ENCODE measurements at places on chromosomes 13 and 19.

GRCh38 chr19:28737021-28737895 lies 475.7 kb downstream of the UQCRFS1 start:
- DNase-seq: peak; percentile 14

DNA sequence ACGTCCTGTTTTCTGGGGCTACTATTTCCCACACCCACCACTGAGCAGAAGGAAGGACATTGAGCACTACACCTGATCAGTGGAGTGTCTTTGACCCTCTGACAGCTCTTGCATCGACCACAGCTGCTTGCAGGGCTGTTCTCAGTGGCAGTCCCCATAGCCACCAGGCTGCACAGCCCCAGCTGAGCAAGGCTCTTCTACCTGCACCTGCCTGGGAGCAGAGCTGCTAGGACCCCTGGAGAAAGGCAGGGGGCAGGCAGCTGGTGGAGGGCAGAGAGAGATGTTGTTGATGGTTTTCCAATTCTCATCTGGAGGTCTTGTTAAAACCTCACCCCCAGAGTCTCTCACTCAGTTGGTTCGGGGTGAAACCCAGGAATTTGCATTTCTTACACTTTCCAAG lies 361.8 kb upstream of the ZNF507 start:
- no peak for DNase-seq

- DNase-seq: no peak
Measured at GRCh38 chr13:91308299-91308698, 39.2 kb upstream of the MIR17HG start.

DNA sequence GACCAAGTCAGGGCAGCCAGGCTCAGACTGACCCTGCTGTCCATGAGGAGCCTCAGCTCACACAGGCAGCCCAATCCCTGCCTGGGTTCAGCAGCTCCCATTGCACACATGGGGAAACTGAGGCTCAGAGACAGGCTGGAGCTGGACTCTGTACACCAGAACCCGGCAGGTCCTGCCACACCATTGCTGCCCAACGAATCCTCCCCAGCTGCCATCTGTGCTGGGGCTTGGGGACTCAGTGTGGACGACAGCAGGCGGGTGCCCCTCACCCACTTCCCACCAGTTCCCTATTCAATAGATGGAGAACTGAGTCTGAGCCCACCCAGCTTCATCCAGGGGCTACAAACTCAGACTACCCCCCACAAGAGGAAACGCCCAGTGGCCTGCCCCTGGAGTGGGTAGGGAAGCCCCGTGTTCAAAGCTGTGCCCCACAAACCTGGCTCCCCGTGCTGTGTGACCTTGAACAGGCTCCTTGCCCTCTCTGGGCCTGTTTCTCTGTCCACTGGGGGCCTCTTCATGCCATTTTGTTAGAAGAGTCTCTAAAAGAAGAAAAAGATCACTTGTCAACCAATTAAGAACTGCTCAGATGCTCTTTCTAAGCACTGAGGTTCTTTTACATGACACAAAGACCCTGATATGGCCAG lies 50.8 kb downstream of the AP1M1 start:
- no peak for DNase-seq

- DNase-seq: peak; percentile 40
Measured at GRCh38 chr13:36395280-36395679, 37.0 kb upstream of the CCNA1 start.

DNA sequence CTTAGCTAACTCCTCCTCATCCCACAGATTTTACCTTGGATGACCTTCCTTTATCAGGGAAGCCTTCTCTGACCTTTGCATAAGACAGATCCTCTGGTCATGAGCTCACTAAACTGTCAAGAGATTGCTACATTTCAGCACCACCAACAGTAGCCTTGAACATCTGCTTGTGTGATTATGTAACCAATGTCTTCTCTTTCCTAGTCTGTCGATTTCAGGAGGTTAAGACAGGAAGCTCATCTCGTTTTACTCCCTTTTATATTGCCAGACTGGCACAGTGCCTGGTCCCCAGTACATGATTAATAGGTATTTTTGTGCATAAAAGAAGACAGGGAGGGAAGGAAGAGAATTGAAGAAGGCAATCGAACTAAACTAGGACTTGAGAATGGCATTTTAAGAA lies 1697.7 kb downstream of the EFNB2 start:
- no peak for DNase-seq

- DNase-seq: no peak
Measured at GRCh38 chr19:24074720-24075454, 12.1 kb upstream of the ZNF254 start.

- DNase-seq: no peak
Measured at GRCh38 chr19:3945838-3946237, 13.0 kb downstream of the NMRK2 start.

DNA sequence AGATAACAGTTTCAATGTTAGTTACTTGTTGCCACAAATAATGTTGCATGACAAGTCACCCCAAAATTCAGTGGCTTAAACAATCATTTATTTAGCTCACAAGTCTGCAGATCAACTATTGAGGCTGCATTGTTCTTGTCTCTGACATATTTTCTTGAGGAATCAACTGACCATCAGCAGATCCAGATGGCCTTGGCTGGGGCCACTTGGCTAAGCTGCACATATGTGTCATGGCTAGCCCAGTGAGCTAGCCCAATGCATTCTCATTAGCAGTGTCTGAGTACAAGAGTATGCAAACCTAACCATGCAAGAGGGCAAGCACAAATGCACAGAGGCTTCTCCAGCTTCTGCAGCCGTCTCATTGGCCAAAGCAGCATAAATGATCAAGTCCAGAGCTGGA lies 180.4 kb downstream of the DNAJC15 start:
- DNase-seq: no peak

- DNase-seq: no peak
Measured at GRCh38 chr19:912181-913079, 589 bp downstream of the R3HDM4 start.

GRCh38 chr19:6577476-6578125 lies 13.3 kb downstream of the CD70 start:
- no peak for DNase-seq

DNA sequence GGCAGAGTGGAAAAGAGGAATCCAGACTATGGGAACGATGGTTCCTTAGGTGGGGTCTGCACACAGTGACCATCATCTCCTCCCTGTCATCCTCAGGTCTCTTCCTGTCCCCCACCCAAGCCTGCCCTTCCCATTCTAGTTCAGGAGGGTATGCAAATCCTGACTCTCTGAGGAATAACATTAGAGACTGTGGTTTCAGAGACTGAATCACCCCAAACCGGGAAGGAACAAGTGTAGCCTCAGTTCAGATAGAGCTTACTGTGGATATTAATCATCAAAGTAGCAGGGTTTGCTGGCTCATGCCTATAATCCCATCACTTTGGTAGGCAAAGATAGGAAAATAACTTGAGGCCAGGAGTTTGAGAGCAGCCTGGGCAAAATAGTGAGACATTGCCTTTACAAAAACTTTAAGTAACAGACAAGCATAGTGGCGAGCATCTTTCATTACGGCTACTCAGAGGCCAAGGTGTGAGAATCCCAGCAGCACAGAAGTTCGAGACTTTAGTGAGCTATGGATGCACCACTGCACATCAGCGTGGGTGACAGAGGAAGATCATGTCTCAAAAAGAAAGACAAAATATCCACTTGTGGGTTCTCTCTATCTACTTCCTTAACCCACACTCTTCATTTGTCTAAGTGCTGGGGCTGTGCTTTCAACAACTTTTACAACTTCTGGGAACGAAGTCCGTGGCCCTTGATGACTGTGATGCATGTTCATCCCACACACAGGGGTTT lies 19.3 kb upstream of the LGALS13 start:
- no peak for DNase-seq

DNA sequence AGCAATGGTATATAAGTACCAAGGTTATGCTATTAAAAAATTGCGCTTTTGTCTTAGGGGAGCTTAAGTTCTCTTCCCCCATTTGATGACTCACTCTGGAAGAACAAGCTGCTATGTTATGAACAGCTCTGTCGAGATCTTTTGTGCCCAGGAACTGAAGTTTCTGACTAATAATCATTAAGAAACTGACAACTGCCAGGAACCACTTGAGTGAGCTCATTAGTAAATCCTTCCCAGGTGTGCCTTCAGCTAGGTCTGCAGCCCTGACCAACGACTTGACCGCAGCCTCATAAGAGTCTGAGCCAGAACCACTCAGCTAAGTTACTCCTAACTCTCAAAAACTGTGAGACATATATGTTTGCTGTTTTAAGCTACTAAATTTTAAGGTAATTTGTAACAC lies 147.8 kb downstream of the SLITRK6 start:
- DNase-seq: peak; percentile 26

DNA sequence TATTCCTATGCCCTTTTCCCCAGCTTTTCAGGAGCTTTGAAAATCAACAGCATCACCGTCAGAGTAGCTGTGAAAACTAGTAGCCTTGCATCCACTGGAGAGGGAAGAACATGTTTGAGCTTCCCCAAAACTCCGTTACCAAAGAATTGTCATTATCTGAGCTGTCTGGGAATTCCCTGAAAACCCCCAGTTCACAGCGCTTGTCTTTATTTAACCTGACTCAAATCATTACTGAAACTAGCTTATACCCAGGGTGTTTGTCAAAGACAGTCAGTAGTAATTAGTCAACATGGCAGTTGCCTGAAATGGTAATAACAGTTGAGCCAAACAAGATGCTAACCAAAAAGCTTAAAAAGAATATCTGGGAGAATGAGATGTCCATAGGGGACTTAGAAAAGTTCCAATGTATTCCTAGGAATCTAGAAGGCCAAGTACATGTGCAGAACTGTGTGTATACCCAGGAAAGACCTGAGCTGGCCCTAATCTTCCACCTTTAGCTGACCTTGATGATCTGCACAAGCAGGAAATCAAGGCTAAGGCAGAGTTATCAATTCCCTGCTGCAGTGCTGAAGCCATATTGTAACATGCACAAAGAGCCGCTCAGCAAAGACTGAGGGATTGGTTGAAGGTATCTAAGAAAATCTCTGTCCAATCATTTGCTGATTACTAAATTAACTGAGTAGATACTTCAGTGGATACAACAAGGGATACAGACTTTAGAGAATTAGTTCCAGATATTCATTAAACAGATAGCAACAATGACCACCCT lies 130.8 kb downstream of the KL start:
- DNase-seq: no peak

- DNase-seq: no peak
Measured at GRCh38 chr19:31783592-31783991, 434.4 kb upstream of the TSHZ3 start.

DNA sequence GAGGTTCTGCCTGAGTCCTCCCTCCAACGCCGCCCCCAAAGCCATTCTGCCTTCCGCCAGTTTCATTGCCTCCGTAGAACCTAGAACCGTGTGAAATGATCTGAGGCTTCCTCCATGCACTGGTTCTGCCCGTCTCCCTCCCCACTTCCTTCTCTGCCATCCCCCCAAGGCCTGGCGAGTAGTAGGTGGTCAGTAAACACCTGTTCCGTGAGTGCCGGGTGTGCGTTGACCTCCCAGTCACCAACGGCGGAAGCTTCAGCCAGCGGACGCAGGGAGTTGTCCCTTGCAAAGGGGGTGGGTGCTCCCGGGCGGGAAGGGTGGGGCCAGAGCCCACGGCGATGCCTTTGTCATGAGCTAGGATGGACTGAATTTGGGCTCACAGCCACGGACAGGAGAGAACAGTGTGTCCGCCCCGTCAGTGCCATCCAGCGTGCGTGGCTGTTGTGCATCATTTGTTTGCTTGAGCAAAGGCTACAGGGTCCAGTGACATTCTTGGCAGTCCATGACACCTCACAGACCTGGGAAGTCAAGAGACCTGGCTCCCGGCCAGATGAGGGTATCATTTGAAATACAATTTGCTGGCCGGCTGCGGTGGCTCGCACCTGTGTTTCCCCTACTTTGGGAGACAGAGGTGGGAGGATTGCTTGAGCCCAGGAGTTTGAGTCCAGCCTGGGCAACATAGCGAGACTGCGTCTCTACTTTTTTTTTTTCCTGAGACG lies 43.1 kb downstream of the NFIC start:
- no peak for DNase-seq

GRCh38 chr13:44778761-44779484 lies 202.8 kb upstream of the TSC22D1 start:
- no peak for DNase-seq

DNA sequence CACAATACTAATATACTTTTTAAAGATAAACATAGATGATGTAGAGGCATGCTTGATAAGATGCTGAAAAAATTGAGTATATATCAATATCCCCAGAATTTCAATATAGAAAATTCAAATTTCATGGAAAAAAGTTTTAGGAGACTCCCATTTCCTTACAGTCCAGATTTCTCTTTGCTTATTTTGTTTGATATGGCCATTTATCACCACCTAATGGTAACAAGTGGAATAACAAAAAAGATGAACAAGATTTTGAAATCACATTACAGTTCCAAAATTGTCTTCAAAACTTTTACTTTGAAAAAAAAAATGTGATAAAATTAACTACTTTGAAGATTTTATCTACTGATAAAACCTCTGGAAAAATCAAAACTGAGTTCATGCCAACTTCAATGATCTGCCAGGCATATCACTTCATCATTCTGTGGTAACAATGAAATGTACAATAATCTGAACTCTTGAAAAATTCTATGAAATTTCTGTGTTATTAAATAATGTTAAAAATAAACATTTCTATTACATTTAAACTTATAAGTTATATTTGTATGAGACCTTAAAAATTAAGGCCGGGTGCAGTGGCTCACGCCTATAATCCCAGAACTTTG lies 17.5 kb downstream of the MIPEP start:
- DNase-seq: no peak

GRCh38 chr19:3710265-3710812 lies 2.2 kb downstream of the TJP3 start:
- no peak for DNase-seq

DNA sequence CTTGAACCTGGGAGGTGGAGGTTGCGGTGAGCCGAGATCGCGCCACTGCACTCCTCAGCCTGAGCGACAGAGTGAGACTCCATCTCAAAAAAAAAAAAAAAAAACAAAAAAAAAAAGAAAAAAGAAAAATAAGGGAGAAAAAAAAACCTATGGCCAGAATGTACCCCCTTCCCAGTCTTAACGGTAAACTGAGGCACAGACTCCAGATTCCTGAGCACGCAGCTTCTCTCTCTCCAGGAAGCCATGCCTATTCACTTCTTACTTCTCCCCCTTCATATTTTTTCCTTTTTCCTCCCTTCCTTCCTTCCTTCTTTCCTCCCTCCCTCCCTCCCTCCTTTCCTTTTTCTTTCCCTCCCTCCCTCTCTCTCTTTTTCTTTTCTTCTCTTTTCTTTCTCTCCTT lies 5.4 kb downstream of the ADGRE2 start:
- DNase-seq: no peak

DNA sequence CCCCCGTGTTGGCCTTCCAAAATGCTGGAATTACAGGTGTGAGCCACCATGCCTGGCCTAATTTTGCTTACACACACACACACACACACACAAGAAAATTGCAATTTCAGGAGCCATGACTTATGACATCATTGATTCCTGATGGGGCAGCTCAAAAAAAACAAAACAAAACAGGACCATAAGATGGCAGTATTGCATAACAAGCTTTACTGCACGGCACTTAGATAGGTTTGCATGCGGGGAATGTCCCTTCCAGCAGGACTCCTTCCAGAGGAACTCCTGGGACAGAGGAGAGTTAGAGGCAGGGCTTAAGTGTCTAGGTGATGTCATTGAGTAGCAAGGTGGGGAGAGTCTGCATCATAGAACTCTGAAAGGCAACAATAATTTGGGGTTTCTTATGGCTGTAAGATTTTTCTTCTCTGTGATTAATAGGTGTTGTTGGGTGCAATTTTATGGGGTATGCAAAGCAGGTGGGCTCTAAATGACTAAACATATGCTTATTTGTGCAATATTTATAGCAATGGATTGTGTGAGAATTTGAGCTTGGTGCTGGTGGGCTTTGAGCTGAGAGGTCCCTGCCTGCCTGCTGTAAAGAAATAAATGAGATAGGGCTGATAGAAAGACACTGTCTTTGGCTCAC lies 9.0 kb upstream of the ACSBG2 start:
- peak; percentile 32 for DNase-seq

- DNase-seq: no peak
Measured at GRCh38 chr13:22776394-22777186, 404.2 kb upstream of the SGCG start.
